ENCODE measurements at places on chromosomes 16 and 17.

DNA sequence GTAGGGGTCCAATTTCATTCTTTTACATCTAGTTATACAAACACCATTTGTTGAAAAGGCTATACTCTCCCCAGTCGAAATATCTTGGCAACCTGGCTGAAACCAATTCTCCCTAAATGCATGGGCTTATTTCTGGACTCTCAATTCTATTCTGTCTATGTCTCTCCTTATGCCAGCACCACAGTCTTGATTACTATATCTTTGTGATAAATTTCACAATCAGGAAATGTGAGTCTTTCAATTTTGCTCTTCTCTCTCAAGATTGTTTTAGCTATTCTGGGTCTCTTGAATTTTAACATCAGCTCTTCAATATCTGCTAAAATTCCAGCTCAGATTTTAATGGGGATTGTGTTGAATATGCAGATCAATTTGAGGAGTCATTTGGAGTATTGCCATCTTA, 5.9 kb upstream of the TRIM25 start:
- no peak for DNase-seq

DNA sequence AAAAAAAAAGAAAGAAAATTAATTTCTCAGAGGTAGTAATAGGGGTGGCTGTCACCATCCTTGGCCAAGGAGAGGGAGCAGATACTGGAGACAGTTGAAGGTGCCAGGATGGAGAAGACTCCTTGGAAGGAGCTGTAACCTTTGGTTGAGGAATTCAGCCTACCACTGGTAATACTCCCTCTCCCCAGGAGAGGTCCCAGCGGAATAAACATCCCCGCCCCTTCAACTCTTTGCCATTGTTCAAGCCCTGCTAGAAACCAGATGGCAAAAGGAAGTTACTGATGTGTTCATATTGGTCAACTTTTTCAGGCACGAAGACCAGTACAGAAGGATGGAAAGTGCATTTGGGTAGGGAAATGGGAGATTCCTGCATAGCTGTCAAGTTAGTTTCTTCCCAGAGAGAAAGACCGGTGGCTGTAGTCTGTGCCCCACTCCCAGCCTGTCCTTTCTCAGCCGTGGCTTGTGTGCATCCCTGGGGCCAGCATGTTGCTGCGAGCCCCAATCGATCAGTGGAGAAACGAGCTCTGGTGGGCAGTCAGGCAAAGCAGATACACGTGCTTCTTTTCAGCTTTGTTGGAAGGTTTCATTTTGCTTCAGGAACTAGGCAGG, 612.1 kb downstream of the MAF start:
- DNase-seq, result no peak

GRCh38 chr17:31696184-31696602, 162.9 kb downstream of the COPRS start:
- DNase-seq, result no peak

- peak; percentile 60 for DNase-seq
These were observed 526 bp downstream of the ZZEF1 start for GRCh38 chr17:4142107-4142900.

DNA sequence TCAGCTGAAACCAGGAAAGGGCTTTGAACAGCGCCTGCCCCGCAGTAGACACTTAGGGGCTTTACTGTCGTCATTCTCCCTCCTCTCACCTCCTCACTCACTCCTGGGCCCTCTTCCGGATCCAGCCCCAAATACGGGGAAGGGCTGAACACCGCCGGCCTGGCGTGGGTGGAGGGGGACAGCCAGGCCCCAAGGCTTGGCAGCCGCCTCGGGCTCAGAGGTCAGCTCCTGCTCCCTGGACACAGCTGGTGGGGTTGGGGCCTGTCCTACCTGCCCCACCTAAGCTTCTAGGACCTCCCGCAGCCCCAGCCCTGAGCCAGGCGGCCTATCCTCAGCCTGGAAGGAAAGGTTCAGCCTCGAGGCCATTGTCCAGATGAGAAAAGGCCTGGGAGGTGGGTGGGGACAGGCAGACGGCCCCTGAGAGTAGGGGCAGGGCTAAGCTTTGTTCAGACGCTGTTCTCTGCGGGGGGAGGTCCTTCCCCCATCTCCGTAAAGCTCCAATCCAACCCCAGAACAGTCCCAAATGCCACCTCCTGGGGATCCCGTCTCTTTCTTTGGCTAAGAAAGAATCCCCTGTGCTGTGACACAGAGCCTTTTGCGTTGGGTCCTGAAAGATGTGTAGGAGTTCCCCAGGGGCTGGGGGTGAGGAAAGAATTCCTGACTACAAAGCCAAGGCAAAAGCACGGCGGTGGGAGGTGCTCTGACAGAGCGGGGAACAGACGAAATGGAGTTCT, 881 bp upstream of the LLGL1 start:
- DNase-seq, result no peak

DNA sequence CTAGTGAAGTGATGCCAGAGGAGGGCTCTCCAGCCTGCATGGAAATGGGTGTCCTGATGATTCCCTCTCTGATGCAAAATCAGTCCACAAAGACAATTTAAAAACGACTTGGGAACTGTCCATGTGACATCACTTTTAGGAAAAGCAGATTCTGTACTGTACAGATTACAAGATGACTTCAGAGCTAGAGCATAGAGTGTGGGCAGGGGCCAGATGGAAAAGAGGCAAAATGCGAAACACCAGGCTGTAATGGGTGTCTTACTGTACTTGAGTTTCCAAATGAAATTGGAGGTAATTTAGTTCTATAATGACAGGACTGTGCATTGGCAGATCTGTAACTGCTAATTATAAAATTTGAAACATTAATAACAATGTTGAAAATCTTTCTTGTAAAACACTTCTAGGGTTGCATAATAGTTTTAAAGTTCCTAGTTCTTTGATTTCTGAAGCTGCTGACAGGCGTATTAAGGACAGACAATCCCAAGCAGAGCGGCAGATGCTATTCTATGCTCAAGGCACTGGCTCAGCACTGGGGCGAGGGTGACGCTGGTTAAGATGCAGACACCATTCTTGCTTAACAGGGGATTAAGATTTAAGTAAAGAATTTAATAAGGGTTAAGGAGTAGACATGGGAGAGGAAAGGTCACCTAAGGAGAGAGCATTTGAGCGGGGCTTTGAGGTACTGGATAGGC, 29.6 kb downstream of the OGFOD1 start:
- DNase-seq, result no peak

DNA sequence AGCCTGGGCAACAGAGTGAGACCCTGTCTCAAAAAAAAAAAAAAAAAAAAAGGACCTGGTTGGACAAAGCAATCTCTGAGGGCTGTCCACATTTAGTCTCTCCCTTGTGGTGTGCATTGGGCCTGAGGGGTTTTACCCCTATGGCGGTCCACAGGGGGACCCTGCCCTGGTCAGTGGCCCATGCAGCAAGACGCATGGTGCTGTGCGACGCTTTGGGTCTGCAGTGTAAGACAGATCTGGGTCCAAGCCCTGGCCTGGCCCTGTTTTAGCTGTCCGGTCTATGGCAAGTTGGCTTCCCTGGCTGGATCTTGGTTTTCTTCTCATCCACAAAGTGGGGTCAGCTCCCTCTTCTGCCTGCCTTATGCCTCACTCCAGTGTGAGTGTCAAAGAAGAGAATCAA, 123.2 kb upstream of the NLRP1 start:
- no peak for DNase-seq

DNA sequence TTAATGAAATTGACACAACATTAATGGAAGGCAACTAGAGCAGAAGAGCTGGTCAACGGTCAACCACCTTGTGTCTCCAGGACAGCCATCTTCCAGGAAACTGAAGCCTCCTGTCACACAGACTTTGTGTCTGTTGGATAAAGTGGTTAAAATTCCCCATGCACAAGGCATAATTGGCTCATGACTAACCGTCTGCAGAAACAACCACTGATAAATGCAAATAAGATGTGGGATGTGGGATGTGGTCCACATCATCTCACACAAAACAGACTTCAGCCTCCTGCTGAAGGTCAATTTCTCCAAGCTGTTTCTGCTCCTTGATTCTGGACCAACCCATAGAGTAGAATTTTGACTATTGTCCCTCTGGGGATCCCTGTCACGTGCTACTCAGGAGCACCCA, 26.9 kb upstream of the XYLT1 start:
- DNase-seq, result no peak

DNA sequence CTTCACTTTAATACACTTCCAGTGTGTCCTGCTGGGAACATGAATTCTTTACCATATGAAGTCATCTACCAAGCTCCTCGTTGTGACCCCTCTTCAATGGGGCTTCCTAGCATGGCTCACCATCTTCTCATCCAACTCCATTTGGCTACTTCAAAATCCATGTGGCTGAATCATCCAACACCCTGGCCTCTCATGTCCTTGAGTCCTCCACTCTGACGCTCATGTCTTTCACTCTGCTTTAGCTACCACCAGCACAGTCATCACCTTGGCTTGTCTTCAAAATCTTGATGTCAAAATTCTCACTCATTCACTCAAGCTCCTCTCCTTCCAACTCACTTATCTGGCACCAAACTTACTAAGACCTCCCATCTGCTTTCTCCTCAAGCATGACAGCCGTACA, 35.8 kb downstream of the AMFR start:
- no peak for DNase-seq

GRCh38 chr17:27553019-27553511, 77.9 kb upstream of the LGALS9 start:
- no peak for DNase-seq

DNA sequence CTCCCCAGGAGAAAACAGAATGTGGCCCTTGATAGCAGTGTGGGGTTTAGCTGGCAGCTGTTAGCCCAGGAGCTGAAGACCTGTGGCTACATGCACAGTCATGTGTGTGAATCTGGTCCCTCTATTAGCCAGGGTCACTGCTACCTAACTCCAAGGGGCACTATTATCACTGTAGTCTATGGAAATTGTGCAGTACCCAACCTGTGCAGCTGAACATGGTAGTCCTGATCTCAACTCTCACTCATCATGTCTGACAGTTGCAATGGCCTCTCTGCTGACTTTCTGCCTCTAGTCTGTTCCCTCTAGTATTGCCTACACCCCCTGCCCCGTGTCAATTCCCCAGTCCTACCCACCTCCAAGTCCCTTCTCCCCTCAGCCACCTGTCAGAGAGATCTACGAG, 67.4 kb downstream of the RAB11FIP4 start:
- DNase-seq, result peak; percentile 13

DNA sequence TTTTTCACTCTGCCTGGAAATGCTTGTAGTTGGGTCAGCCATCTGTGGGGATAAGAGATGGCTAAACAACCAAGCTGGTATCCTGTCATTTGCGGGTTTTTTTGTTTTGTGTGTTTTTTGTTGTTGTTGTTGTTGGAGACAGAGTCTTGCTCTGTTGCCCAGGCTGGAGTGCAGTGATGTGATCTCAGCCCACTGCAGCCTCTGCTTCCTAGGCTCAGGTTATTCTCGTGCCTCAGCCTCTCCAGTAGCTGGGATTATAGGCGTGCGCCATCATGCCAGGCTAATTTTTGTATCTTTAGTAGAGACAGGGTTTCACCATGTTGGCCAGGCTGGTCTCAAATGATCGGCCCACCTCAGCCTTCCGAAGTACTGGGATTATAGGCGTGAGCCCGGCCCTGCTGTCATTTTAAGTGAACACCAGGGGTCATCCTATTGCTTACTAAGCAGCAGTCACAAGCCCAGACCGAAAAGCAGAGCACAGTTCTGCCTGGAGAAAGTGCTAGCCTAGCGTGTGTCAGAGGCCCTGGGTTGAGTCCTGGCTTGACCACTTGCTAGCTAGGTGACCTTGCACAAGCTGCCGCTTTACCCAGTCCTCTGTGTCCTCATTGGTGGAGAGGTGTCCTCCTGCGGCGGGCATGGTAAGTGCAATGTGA, 4.6 kb downstream of the SMCR8 start:
- peak; percentile 69 for DNase-seq

- DNase-seq, result no peak
These were observed 715.1 kb downstream of the CDH11 start for GRCh38 chr16:64406770-64407181.

GRCh38 chr17:42920922-42921321, 20.3 kb downstream of the G6PC1 start:
- peak; percentile 20 for DNase-seq

DNA sequence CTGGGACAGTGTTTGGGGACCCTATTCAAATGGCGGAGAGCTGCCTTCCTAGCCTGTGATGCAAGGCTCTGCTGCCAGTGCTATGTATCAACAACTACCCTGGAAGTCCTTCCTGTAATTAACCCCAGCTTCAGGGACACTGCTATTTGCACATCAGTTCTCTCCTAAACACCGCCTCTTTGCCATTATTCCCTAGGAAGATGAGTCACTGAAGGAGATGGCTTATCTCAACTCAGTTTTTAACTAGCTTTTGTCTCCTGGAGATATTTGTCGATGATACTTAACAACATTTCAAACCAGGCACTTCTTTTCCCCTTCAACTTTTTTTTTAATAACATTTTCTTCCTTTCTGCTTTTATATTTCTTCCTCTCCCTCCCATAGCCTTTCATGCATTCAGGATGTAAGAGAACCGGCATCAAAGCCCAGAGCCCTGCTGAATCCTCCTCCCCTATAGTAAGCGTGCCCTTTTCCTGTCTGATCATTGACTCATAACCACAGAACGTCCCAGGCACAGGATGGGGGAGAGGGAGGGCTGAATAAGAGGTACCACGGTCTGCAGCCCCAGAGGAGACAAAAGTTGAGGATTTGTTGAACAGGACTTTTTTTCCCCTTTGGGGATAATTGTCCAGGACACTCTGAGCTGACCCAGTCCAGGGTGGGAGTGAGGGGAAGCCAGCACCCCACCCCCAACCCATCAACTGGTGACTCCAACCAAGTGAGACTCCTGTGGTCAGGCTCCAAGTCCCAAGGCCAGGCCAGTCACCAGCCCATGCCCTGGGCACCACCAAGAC, 387.8 kb upstream of the SALL1 start:
- peak; percentile 17 for DNase-seq

DNA sequence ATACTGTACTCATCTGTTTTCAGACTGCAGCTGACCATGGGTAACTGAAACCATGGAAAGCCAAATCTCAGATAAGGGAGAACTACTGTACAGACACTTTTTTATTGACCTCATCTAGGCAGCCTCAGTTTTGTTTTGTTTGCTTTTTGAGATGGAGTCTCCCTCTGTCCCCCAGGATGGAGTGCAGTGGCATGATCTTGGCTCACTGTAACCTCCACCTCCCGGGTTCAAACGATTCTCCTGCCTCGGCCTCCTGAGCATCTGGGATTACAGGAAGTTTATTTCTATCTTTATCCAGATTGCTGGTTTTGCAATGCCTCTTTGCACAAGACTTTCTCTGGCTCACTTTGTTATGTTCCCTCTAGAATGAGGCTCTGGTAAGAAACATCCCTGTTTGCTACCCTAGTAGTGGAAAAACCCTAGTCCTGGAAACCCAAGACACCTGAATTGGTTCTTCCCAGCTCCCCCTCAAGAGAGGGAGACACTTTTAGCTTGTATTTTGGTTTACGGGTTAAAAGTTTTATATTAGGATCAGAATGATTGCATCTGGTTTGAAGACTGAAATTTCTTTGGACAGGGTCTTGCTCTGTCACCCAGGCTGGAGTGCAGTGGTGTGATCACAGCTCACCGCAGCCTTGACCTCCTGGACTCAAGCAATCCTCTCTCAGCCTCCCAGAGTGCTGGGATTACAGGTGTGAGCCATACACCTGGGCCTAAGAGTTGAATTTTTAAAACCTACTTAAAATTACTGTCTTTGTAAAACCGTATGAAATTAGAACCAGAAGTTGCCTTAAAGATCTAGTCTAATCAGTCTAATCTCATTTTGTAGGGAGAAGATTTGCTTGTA, 38.9 kb downstream of the ZNF207 start:
- no peak for DNase-seq

- peak; percentile 65 for DNase-seq
These were observed 771 bp downstream of the MSRB1 start for GRCh38 chr16:1942047-1942809.

GRCh38 chr16:71344315-71344905, 14.1 kb upstream of the CALB2 start:
- no peak for DNase-seq

- peak; percentile 93 for DNase-seq
These were observed 151.9 kb downstream of the MSI2 start for GRCh38 chr17:57408071-57408811.

All from hematopoietic multipotent progenitor cell treated with erythropoietin and hydrocortisone succinate and interleukin-3 and kit ligand, for 4 days (in vitro differentiated cells).